Hematopoietic multipotent progenitor cell treated with erythropoietin and hydrocortisone succinate and interleukin-3 and kit ligand, for 4 days (in vitro differentiated cells): ENCODE measurements at places on chromosomes 1 and 21.

- DNase-seq = no peak
Observed at GRCh38 chr1:94797291-94797690, 22.9 kb upstream of the SLC44A3 start.

- DNase-seq = no peak
Observed at GRCh38 chr1:67390041-67390887, 39.9 kb downstream of the SERBP1 start.

GRCh38 chr1:63638875-63639274, 45.7 kb downstream of the PGM1 start:
- DNase-seq = no peak

- DNase-seq = peak; percentile 26
Observed at GRCh38 chr1:225660544-225660946, 7.6 kb upstream of the ENAH start.

- peak; percentile 19 for DNase-seq
Observed at GRCh38 chr1:173161510-173162221, 45.5 kb downstream of the TNFSF4 start.

DNA sequence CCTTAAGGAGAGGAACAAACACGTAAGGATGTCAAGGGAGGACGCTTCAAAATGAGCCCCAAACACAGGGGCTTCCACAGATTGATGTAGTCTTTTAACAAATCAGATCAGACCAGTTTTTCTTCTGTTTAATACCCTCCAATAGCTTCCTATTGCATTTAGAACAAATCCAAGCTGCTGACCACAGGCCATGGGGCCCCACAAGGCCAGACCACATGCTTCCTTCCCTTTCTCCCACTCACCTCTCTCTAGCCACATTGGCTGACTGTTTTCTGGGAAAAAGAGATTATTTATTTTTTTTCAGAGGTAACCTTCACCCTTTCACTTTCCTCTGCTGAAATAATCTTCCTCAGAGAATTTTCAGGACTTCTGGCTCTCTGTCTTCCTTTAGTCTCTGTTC, 380.6 kb downstream of the SIPA1L2 start:
- peak; percentile 12 for DNase-seq

DNA sequence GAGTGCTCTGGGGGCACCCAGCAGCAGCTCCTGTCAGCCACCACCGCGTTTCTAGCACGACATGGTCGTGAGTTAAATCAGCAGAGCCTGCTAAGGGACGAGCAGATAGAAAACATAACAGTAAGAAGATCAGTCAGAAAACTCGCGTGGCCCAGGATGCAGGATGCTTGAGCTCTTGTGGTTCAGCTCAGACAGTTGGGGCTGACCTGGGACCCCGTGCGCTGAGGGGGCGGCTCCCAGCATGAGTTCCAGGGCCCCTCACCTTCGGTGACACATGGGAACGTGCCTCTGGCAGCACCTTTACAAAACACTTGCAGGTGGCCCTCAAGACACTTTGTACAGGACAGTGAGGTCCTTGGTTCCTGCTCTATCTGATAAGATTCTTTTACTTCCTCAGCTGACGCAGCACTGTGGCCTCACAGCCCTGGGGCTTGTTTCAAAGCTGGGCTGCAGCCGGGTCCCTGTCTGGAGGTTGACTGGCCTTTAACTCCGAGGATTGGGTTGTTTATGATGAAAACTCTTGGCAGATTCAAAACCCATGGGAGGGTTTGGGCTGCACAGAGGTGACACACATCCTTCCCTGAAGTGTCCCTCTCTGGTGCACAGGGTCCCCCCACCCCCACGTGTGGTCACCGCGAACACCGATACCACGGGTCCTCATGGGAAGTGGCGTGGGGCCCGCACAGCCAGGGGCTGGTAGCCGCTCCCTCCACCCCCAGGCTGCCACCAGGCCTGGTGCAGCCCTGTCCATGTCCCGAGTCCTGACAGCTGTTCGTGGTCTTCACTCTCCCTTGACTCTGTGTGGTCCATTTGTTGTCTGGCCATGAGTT, 65.3 kb upstream of the COL6A1 start:
- DNase-seq = peak; percentile 77

DNA sequence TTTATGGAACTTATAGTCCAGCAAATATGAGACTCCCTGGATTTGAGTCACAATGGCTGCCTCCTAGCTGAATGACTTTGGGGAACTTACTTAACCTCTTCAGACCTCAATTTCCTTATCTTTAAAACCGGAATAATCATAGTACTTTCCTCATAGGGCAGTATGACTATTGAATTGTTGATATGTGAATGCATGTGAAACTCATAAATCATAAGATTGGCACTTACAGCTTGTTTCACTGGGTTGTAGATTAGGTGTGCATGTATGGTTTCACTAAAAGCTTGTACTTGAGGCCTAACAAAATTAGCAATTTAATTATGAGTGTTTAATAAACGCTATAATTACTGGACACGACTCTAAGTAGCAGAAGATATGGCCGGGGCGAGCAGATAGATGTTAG, 72.5 kb downstream of the ST6GALNAC5 start:
- no peak for DNase-seq

- peak; percentile 53 for DNase-seq
Observed at GRCh38 chr21:26715878-26716506, 129.2 kb downstream of the ADAMTS1 start.

GRCh38 chr1:118136187-118136941, 48.7 kb downstream of the SPAG17 start:
- peak; percentile 3 for DNase-seq

DNA sequence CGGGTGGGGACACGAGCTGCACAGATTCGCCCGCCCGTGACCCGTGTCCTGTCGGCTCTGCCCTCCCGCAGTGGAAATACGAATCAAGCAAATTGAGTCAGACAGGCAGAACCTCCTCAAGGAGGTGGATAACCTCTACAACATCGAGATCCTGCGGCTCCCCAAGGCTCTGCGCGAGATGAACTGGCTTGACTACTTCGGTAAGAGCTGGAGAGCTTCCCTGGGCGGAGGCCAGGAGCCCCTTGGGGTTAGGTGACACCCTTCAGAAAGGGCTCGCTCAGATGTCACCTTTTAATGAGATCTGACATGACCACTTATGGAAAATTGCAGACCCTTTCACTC, 489 bp downstream of the CDCA8 start:
- no peak for DNase-seq

- no peak for DNase-seq
Observed at GRCh38 chr1:164756741-164757140, 197.8 kb downstream of the PBX1 start.

DNA sequence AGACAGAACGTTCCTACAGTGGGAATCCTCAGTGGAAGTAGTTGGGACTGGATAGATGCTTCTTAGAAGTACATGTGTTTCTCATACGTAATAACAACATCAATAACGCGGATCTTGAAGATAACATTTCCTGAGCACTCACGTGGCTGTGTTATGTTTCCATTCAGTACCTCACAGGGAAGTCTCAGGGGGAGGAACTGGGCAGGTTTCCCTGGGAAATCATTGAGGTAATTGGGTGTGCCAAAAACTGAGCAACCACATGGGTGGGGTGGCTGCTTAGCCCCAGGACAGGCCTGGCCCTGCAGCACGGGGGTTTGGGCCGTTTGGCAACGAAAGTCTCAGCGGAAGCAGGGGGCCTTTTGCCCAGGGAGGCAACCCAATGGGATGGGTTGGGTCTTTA, 133.8 kb downstream of the ZSCAN20 start:
- no peak for DNase-seq

DNA sequence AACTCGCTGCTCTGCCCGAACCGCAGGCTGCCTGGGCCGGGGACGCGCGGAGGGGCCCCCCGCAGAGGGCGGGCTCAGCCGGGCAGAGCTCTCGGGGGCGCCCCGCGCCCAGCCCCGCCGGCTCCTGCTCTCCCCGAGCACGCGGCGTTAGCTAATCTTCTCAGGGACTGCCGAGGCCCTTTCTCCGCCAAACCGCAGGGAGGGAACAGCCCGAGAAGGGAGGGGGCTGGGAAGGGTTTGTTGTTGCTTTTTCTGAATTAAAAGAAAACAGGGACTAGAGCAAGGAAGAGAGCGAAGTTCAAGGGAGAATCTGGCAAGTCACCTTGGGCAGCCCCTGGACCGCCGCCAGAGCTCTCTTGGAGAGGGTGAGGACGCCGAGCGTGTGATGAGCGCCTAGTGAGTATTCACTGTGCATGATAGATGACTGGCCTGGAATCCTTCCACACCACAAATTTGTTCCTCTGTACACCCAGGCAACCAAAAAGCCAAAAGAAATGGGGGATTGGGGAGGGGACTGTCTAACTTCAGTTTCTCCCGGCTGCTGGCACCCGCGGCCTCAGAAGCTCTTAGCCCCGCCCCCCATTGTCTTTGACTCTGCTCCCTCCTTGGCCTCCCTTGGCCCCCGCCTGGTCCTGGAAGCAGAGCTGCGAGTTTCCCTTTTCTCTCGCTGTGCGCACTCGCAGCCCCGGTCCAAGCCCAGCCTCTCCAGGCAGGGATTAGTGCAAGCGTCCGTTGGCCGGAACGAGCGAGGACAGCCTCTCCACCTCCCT, 19.7 kb upstream of the LMX1A start:
- peak; percentile 66 for DNase-seq

GRCh38 chr1:87530042-87530807, 201.5 kb downstream of the LMO4 start:
- DNase-seq = no peak

DNA sequence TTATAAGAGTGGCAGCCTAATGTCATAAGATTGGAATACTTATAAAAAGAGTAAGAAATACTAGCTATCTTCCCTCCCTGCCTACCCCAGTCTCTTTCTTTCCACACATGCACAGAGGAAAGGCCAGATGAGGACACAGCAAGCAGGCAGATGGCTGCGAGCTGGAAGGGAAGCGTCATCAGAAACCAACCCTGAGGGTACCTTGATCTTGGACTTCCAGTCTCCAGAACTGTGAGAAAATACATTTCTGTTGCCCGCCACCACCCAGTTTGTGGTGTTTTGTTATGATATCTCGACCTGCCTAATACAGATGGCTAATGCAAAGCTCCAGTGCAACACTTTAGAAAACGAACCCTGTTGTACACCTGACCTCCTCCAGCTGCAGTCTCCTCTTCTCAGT, 2.3 kb upstream of the OR2C3 start:
- no peak for DNase-seq

DNA sequence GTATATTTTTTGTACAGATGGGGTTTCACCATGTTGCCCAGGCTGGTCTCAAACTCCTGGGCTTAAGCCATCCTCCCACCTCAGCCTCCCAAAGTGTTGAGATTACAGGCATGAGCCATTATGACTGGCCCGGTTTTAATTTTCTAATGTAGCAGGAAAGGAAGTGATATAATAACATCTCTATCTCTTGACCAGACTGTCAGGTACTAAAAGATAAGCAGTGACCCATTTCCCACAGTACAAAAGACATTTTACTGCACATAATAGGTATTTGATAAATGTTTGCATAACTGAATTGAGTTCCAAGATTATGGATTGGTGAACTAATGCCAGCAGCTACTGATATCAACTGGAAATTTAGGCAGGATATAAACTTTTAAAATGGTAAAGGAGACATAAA, 4.0 kb downstream of the NVL start:
- DNase-seq = no peak

GRCh38 chr1:234610666-234611224, 767 bp upstream of the IRF2BP2 start:
- peak; percentile 97 for DNase-seq

DNA sequence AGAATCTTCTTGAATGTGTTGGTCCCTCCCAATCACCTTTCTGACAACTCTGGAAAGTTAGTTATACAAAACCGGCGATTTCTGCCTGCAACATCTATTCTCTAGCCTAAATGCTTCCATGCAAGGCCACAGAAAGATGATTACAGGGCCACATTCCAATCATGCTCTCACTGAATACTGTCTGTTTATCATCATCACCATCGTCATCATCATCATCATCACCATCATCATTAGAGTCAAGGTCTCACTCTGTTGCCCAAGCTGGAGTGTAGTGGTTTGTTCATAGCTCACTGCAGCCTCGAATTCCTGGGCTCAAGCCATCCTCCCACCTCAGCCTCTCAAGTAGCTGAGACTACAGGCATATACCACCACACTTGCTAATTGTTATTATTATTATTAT, 521.2 kb upstream of the DAB1 start:
- DNase-seq = no peak

- DNase-seq = no peak
Observed at GRCh38 chr1:170145061-170145460, 698 bp upstream of the NTMT2 start.

- no peak for DNase-seq
Observed at GRCh38 chr1:203308328-203308922, 3.1 kb downstream of the BTG2 start.

GRCh38 chr1:160420881-160421842, 20.8 kb downstream of the VANGL2 start:
- peak; percentile 43 for DNase-seq

GRCh38 chr1:224519874-224520273, 85.3 kb upstream of the WDR26 start:
- no peak for DNase-seq

DNA sequence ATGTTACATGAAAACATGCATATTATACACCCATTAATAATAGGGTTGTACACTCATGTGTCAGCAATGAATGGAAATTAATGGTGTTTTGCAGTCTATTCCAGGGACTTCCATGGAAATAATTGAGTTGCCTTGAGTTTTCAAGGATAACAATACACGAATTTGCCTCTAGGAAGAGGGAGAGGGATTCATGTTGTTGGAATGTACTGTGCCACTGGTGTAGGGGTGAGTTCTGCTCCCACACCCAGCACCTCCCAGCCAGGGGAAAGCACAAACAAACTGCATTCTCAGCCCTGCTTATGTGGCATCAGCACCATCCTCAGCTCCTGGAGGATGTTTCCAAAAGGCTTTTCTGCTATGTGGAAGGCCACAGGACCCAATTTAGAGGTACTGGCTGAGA, 57.8 kb downstream of the BCAR3 start:
- no peak for DNase-seq
